Bronchial epithelial cell (primary cell): ENCODE measurements at places on chromosomes 13 and 19.
A peak's percentile ranks its signal among the peaks of the same experiment; 100 is the strongest.

GRCh38 chr19:42140125-42140754 is 8.0 kb upstream of the POU2F2 start:
- DNase-seq = peak; percentile 42

GRCh38 chr13:24269821-24270220 is 39.6 kb upstream of the C1QTNF9 start:
- peak; percentile 7 for DNase-seq

DNA sequence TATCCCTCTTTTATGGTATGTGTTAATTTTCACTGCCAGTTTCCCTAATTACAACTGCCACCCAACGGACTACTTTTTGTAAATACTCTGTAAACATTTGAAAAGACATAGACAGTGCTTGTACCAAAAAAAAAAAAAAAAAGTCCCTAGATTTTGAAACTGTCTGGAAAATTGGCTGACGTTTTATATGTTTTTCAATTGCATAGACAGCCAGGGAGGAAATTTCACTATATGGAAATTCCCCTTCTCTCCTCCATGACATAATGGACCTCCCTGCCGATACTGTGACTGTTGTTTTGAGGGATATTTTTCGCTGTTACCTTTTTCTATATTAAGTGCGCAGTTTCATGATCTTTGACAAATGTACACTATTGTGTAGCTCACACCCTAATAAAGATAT is 43.4 kb downstream of the C13orf42 start:
- DNase-seq = no peak

DNA sequence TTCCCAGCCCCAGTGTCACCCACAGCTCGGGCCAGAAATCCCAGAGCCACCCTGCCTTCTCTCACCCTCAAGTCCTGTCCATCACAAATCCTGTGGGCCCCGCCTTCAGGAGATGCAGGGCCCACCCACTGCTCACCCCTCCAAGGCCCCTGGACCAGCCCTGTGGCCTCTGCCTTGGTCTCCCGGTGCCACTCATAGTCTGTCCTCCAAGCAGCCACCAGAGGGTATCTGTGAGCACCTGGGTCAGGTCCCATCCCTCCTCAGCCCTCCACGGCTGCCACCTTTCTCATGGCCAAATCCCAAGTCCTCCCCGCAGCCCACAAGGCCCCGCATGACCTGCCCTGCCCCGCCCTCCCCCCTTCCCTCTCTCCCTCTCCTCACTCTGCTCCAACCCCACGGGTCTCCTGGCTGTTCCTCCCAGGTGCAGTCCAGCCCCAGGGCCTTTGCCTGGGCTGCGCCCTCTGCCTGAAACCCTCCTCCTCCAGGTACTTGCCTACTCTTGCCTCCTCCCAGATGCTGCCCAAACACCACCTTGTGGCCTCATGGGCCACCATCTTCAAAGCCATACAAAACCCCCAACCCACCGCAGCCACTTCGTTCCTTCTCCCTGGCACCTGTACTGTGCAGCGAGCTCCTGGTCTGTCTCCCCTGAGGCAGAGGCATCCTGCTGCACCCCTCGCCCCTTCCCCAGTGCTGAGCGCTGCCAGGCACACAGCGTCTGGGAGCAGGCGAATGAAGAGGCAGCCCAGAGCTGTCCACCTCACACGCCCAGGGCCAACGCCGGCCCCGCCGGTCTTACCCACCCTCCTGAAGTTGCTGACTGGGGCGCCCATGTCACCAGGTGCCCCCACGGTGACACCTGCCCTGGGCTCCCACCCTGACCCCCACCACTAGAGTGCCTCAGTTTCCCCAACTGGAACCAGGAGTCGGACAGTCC is 13.2 kb upstream of the UQCR11 start:
- peak; percentile 15 for DNase-seq

GRCh38 chr19:39053276-39054090 is 21.1 kb upstream of the FBXO27 start:
- DNase-seq = no peak

DNA sequence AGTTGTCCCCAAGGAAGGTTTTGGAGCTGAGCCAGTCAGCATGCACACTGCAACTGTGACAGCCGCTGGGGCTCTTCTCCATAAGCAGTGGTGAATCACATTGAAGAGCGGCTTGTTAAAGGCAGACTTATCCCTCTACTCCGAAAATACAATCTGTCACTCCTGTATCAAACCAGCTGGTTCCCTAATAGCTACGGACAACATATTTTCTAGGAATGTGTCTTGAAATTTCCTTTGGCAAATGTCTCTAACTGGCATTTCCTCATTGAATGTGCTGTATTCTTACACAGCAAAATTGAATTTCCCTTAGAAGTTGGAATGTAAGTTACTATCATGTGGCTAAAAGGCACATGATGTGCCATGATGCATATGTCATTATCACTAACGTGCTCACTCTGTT is 104.0 kb upstream of the GPR12 start:
- no peak for DNase-seq

DNA sequence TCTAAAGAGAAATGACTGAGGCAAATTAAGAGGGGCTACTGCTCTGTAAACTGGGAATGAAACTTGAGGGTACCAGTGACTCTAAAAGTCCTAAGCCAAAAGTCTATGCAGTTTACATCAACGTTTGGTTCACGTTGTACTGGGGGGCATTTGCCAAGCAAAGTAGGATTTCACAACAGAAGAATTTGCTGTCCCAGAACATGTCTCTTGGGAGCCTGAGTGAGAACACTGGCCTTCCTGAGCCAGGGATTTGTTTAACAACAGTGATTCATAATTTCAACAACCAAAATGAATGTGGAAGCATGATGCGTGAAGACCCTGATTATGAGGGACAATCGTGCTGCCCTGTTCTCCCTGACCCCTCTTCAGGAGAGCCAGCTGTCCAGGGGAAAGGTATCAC is 178.0 kb downstream of the OXGR1 start:
- no peak for DNase-seq

GRCh38 chr13:40639221-40639681 is 27.2 kb downstream of the FOXO1 start:
- DNase-seq = no peak

GRCh38 chr13:37681281-37682032 is 82.9 kb upstream of the POSTN start:
- DNase-seq = no peak

GRCh38 chr13:22497991-22498780 is 682.6 kb upstream of the SGCG start:
- DNase-seq = no peak

DNA sequence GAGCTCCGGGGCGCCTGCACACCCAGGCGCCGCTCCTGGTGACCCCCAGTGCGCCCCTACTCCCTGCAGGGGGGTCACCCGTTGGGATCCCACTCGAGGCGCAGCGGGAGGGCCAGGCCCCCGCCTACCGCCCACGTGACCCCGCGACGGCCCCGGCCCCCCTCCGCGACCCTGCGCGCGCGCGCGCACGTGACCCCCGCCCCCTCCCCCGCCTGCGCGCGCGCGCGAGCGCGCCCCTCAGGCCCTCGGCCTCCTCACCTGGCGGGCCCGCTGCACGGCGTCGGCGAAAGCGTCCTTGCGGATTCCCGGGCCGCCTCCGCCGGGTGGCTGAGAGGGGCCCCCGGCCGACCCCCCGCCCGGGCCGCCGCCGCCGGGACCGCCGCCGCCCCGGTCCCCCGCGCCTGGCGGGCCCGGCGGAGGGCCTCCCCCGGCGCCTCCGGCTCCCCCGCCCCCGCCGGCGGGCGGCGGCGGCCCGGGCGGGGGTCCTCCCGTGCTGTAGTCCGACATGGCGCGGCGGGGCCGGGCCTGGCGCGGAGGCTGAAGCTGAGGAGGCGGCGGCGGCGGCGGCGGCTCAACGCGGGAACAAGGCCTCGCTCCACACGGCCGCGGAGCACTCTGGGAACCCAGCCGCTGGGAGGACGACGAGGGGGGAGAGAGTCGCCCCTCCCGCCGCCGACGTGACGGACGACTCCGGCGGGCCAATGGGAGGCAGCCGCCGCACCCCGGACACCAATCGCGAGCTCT is at the start of gene KHSRP:
Gene KHSRP (minus strand): TSS at position 617 of the 744 bp plus-strand sequence. CDS start 110 bp downstream, at position 507.
- no peak for DNase-seq

GRCh38 chr13:63636316-63636993 is 2220.8 kb upstream of the PCDH20 start:
- DNase-seq = no peak

- DNase-seq = peak; percentile 72
These were observed 35.2 kb upstream of the WDFY2 start for GRCh38 chr13:51549050-51549449.

DNA sequence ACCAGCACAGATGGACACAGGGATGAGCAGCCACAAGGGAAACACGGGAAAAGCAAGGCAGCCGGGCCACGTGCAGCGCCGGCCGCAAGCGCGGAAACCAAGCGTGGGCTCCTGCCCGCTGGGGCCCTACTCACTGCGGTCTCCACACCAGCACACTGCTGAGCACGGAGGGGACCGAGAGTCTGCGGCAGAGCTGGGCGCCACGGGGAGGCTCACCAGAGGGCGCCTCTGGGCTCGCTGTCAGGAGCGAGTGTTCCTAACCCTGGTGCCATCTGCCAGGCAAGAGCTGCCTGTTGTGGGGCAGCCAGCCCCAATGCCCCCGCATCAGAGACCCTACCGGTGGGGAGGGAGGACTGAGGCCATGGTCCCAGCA is 26.5 kb downstream of the MPND start:
- DNase-seq = peak; percentile 59

GRCh38 chr13:97440598-97441170 is 6.7 kb downstream of the RAP2A start:
- DNase-seq = peak; percentile 2

GRCh38 chr13:102028206-102028605 is 373.6 kb downstream of the FGF14 start:
- no peak for DNase-seq

- DNase-seq = no peak
These were observed at the start of gene YJEFN3 for GRCh38 chr19:19528721-19529490. Gene YJEFN3 (plus strand): TSS chr19:19528911. CDS start chr19:19528933, 22 bp downstream.

DNA sequence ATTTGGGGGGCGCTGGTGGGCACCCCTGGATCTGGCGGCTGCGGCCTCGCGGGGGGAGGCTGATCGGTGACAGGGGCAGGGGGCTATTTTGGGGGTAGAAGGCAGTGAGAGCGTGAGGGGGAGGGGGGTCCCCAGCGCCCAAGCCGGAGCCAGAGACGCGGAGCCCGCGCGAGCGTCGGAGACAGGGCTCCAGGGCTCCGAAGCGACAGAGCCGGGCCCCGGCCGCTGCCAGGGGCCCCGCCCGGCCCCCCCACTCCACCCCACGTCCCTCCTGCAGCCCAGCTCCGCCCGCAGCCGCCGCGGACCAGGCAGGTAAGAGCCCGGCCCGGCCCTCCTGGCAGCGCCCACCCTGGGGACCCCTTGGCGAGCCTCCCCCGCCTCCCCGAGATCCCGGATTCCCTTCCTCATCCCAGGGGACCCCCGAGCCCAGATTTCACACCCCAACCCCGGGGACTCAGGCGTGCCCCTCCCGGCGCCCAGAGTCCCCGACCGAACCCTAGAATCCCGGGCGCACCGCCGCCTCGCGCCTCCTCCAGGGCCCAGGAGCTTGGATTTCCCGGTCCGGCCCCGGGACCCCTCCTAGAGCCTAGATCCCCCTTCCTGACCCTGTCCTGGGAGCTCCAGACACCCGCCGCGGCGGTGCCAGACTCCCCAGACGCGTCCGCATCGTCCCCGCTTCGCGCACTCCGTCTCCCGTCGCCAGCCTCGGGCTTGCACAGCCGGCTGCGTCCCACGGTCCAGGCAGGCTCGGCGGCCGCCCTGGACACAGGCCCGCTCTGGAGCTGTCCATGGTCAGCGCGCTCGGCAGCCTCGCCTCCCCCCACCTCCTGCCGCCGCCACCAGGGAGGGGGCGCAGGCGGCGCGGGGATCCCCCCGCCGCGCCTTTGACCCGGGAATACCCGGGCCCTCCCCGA is at the start of gene PPFIA3:
Gene PPFIA3 (plus strand): TSS at position 134 of the 914 bp plus-strand sequence. CDS start 8,330 bp downstream, outside the sequence.
- DNase-seq = no peak

DNA sequence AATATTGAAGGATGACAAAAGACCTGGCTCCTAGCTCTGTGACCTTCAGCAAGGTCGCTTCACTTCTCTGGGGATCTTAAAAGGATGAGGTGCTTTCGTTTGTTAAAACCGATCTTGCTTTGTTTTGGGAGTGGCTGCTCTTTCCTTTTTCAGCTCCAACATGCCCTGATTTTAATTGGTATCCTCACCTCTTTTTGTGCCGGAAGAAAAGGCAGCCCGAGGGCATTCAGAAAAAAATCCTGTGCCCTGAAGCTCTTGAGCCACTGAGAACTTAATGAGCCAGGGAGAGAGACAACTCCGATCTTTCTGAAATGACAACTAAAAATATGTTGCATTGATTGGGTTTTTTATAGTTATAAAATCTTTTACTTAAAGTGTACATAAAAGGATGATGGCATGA is 19.4 kb downstream of the CLDN10 start:
- DNase-seq = no peak

- DNase-seq = no peak
These were observed 1922.3 kb upstream of the PCDH20 start for GRCh38 chr13:63337921-63338320.

- DNase-seq = no peak
These were observed 16.3 kb downstream of the DPP9 start for GRCh38 chr19:4707322-4707721.

DNA sequence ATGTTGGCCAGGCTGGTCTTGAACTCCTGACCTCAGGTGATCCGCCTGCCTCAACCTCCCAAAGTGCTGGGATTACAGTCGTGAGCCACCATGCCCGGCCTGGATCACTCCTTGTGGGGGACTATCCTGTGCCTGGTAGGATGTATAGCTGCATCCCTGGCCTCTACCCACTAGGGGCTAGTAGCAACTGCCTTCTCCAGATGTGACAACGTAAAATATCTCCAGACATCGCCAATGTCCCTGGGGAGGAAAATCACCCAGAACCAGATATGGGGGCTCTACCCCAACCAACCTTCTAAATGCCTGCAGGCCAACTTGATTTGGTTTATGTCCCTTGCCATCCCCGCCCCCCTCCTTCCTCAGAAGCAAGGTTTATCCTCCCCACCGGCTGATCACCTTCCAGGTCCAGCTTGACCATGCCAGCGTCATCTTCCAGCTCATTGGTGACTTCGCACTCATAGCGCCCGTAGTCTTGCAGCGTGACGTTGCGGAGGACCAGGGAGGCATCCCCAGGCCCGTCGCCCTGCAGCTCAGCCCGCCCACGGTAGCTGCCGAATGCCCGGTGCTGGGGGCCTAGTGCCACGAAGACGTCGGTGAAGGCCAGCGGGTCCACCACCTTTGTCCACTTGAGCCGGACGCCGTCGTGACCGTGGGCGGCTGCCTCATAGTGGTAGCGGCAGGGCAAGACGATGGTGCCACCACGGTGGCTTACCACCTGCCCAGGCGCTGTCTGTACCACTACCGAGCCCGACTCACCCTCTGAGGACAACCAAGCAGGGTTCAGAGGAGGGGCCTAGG is 12.5 kb downstream of the TM6SF2 start:
- no peak for DNase-seq

DNA sequence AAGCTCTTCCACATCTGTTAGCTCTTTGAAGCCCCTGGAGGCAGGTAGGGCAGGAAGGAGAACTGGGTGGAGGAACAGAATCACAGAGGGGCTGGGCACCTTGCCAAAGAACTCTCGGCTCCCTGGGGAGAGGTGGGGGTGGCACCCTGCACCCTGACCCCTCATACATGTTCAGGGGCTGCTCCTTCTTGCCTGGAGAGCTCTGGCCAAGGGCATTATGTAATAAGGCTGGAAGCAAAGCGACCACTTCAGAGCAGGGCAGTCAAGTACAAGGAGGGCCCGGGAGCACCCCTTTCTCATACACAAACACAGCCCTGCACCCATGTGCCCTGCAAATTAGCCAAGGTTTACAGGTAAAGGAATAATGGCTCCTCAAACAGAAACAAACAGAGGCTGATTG is 351.9 kb upstream of the TSHZ3 start:
- DNase-seq = no peak
